Fibroblast of pulmonary artery (primary cell): ENCODE measurements at places on chromosomes 3 and 15.

DNA sequence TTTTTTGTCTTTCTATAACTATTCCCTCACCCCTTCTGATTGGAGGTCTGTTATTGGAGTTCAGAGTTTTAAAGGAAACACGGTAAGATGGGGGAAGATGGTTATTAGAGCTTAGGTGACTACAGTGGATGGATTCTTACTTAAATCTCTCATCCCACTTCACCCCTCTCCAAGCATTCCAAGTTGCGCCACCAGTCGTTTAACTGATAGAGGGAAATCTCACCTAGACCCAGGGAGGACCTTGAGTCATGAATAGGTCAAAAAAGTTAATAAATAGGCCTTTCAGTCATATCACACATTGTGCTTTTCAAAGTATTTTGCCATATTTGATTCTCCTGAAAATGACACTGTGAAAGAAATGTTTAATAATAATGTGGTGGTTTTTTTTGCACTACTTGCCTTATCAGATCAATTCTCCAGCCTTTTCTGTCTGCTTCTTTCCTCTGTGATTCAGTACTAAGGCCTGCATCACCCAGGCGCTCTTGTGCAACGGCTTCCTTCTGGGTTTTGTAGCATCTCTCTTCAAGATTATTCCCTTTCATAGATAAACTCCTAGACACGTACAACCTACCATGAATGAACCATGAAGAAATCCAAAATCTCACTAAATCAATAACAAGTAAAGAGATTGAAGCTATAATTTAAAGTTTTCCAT, 100.4 kb upstream of the TGFBR2 start:
- peak; percentile 70 for DNase-seq

GRCh38 chr3:111903067-111903511, 44.0 kb downstream of the PHLDB2 start:
- DNase-seq: peak; percentile 82

- DNase-seq: peak; percentile 95
Observed at GRCh38 chr3:112605285-112605684, 35.7 kb downstream of the CCDC80 start.

- DNase-seq: no peak
Observed at GRCh38 chr3:169780742-169781141, 7.5 kb downstream of the MYNN start.

GRCh38 chr15:63008333-63009049, 34.1 kb upstream of the TPM1 start:
- DNase-seq: no peak

DNA sequence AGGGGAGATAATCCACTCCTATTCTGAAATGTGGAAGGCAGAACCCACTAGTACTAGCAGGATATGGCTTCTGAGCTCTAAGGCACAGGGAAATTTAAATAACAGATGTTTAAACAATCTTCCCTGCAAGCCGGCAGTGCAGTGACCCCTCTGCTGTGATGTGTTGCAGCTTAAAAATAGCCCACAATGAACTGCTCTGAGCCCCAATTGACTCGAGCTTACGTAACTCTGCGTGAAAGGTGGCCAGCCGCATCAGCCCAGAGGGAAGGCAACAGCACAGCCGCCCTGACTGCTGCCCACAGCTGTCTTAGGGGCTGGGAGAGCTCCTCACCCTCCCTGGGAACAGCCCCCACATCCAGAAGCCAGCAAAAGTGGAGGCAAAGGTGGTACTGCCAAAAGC, 12.5 kb upstream of the CAMKV start:
- peak; percentile 15 for DNase-seq

GRCh38 chr3:134103470-134103869, 73.7 kb upstream of the SLCO2A1 start:
- peak; percentile 46 for DNase-seq

DNA sequence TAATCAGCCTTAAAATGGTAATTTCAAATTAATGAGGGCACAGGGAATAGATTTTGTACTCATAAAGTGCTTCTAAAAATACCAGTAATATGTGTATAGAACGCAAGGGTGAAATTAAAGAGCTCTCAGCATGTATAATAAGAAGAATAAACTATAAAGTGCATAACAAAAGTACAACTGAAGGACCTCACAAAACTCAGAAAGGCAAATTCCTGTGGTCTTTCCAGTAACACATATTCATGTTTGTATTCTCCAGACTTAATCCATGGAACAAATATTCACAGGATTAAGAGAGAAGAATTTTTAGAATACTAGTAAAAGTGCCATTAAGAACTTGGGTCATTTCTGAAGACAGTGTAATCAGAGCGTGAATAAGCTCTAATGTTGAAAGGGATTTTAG, 646.3 kb downstream of the CADM2 start:
- no peak for DNase-seq

DNA sequence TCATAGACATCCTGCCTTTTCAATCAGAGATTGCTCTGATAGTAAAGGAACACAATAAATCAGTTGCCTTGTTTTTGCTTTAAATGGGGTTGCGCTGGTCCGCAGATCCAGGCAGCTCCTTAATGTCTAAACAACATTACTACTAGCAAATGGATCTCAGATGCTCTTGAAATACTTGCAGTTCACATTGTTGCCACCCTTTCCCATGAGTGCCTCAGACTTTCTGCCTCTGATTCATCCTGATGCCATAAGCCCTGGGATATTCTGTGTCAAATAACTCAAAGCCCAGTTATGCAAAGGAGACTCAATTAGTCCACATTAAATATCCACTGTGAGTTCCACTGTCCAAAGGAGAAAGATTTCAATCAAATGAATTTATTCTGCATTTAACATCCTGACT, 196.7 kb downstream of the PLCH1 start:
- DNase-seq: no peak

DNA sequence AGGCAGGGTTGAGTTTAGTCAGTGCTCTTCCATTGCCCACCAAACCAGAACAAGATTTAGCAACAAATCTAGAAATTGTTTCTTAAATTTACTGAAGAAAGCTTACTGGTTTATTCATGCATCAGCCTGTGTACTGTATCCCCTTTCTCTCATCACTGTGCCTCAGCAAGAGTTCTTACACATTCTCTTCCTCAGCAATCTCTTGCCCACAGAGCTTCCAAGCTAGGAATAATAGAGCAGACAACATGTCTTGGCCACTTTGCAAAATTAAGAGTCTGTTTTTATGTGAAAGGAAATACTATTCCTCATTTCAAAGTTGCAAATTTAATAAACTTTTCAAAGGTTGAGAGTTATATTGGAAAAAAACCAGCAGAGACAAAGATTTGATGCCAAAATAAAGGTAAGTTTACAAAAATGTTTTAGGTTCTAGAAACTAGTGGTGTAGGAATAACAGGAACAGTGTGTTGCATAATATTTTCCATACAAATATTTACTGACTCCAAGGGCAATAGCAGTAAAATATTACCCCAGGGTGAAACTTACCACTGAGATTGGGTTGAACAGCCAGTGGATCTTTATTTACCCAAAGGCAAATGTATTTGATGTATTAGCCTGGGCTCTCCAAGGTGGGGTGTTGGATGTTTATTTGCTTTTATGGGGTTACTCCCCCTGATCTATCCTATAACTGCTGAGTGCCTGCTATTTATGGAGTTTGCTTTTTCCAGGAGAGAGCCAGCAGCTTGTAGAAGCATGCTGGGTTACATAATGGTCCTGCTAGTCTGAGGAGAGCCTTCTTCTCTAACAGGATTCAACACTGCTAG, 276.7 kb downstream of the ADAMTSL3 start:
- peak; percentile 8 for DNase-seq

DNA sequence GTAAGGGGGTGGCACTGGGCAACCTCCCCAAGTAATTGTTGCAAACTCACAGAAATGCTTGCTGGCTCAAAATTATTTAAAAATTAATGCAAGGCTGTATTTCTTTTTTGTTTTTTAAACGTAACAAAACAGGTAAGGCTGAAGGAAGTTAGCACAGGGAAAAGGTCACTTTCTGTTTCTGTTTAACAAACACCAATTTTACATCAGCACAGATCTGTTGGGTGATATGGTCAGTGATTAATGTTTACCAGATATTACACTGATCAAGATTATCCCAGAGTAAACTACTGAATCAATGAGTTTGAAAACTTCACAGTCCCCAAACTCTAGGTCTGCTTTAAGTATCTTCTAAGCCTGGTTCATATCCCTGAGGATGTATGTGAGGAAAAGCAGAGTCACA, 558.0 kb downstream of the FOXP1 start:
- no peak for DNase-seq

GRCh38 chr3:106533788-106534160, 665.0 kb upstream of the CBLB start:
- DNase-seq: no peak

DNA sequence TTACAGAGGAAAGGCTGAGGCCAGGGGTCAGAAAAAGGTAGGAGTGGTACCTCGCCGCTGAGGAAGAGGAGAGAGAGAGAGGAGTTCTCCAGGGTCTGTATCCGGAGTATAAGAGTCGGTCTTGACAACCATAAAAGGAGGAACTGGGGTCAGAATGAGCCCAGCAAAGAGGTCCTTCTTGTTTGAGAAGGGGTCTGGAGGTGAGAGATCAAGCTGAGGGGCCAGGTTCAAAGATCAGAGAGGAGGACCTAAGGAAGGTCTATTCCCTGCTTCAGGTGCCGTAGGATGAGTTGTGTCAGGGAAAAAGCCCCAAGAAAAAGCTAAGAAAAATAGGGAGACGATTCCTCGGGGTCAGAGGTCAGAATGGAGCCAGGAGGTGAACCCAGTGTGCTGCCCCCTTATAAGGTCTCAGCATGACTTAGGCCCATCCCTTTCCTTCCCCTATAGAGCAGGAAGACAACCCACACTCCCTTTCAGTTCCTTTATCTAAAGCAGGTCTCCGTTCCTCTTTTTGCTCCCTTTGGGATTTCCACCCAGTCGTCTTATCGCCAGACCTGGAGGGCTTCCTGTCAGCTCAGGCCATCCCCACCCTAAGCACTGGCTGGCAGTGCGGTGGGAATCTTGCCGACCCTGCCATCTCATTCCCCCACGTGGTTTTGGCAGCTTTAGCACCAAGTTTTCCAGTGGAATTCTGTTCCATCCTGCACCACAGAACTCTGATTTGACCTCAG, 651 bp downstream of the MTMR14 start:
- DNase-seq: no peak

DNA sequence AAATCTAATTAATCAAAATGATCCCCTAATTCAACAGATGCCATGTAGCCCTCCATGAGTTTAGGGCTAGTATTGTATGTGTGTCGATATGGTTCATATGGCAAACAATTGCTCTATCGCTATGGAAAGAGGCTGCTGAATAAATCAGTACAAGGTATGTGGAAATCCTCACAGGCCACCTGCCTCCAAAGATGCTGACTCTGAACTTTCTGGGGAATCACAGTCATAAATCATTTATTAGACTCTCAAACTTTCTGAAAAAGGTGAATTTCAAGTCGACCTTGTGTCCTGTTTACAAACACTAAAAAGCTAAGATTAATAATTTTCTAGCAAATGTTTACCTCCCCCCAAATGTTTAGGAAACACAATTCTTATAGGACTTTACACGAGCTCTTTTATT, 462.6 kb downstream of the GABRG3 start:
- DNase-seq: no peak

GRCh38 chr15:35669432-35670045, 123.6 kb upstream of the DPH6 start:
- no peak for DNase-seq

GRCh38 chr15:34266751-34267150, 41.9 kb downstream of the EMC4 start:
- DNase-seq: no peak

- no peak for DNase-seq
Observed at GRCh38 chr3:28835751-28836150, 445.1 kb upstream of the RBMS3 start.

DNA sequence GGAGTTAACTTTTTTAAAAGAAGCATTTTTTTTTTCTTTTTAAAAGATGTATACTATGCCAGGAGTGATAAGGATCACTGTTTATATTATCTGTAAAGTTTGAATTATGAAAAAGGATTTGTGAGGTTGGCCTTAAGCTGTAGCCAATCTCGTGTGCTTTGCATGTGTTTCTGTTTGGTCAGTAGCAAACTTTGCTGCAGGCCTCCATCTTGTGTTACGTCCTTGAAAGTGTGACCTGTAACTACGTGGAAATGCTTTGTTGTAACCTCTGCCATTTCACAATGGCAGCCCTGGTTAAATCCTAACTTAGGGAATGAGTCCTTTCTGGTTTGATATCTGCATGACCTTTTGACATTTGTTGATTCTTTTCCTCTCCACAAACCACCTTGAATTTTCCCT, 1345.6 kb downstream of the NSUN3 start:
- DNase-seq: no peak

DNA sequence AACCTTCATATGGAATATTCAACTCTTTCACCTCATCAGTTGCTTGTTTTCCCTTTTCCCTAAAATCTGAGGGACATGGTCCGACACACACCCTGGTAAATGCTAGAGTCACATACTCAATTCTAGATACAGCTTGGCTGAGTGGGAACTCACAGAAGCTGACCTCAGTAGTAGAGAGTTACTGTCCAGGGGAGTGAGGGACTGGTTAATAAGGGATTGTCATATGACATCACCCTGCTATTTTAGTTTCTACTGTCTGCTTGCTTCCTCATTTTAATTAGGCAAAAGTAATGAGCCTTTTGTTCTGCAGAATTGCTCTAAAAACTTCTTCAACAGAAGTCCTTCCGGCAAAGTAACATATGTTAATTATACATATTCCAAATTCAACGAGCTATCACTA, 244.5 kb downstream of the ZIC4 start:
- no peak for DNase-seq

DNA sequence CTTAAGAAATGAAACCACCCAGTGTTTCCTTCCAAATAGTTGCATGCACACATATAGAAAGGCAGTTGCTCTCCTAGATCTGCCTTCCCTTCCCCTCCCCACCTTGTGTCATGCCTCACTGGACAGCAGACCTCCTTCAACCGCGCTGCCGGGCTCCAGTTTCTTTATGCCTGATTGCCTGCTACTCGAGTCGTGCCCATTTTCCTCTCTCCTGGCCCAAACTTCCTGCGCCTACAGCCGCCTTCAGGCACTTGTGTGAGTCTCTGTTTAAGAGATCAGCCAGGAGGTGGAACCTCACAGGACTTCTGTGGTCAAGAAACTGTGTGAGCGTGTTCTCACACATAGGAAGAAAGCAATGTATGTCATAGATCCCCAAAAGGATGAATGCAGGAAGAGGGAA, 8.8 kb upstream of the FAM107A start:
- no peak for DNase-seq

GRCh38 chr3:43769097-43769884, 78.6 kb downstream of the ABHD5 start:
- DNase-seq: peak; percentile 95

DNA sequence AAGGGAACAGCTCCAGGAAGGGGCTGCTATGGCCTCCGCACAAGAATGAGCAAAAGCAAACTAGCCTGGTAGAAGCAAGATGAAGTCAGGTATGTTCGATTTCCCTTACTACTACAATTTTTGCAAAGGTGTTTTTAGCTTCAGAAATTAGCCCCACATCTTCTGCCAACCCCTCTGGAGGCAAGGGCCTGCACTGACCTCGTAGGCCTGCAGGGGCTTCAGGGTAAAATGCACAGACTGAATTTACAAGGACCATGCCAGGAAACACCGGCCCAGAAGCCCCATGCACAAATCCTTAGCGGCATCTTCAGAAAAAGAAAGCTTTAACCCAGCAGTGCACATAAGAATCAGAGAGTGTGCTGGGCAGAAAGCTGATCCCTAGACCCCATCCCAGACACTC, 53.0 kb downstream of the SLC6A1 start:
- no peak for DNase-seq
